Right ventricle myocardium inferior (tissue), 1 donor: ENCODE measurements at places on chromosomes 3 and 15.
A peak's percentile ranks its signal among the peaks of the same experiment; 100 is the strongest.

DNA sequence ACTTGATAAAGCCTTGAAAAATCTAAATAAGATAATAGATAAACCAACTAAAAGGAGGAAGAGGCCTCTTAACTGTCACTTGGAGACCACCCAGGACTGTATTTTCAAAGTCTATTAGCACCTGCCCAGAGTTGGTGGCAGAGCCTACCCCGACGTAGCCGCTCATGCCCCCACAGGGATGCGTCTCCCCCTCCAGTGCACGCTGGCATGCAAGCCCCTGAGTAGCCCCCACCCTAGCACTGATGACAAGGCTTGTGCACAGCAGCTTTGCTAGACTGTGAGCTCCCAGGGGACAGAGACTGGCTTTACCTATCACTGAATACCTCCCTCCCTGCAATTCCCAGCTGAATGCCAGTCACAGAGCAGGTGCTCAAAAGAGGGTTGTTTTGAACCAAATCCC lies 54.1 kb upstream of the HES1 start:
- no peak for DNase-seq

GRCh38 chr3:128532012-128532983 lies 39.3 kb upstream of the GATA2 start:
- no peak for DNase-seq

GRCh38 chr15:71238926-71239325 lies 123.7 kb downstream of the THSD4 start:
- DNase-seq = no peak

- no peak for DNase-seq
Observed at GRCh38 chr3:51385621-51386091, 565 bp downstream of the MANF start.

DNA sequence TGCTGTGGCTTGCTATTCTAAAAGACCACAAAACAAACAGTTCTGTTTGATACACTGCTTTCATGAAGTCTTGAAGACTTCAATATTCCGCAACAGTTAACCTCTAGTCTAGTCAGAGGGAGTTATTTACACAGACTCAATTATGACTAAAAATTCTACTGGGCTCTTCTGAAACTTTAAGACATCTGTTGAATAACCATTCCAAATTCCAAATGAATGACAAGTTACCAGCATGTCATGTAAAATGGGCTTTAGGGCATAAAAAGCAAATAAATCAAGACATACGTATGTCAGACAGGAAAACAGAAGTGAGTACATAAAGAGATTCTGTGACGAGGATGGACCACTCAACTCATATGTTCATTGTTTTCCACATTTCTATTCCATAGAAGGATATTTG lies 93.9 kb downstream of the PLOD2 start:
- no peak for DNase-seq

DNA sequence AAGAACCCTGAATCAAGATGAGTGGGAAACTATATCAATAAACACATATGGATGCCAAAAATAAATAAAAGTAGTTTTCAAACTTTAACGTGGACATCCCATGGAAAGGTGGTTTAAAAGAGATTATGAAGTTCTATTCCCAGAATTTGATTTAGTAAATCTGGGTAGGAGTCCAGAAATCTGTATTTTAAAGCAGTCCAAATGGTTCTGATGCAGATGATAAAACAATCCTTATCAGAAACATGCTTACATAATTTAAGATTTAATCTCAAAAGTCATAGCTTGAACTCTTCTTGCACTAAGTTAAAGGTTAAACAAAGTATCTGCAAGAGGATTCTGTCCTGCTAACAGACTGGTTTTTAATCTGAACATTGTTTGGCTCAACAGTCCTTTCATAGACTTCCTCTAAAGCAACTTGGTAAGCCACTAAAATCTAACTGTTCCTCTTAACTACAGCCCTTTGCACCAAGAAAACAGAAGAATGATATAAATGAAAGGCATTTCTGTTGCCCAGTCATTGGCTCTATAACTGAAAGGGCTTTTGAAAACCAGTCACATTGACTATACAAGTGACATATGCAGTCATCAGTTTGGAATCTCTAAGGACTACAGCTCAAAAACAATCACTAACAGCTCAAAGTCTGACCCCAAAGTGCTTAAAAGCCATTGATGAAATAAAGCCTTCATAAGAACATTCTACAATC lies 23.4 kb upstream of the MAP4 start:
- DNase-seq = no peak

GRCh38 chr3:43213631-43214030 lies 72.7 kb upstream of the SNRK start:
- no peak for DNase-seq

- no peak for DNase-seq
Observed at GRCh38 chr3:104731074-104731473, 635.6 kb upstream of the ALCAM start.

- no peak for DNase-seq
Observed at GRCh38 chr15:64024172-64025050, 21.9 kb downstream of the DAPK2 start.

- no peak for DNase-seq
Observed at GRCh38 chr15:89130201-89130600, 41.9 kb downstream of the ABHD2 start.

GRCh38 chr3:136901391-136901790 lies 39.4 kb downstream of the NCK1 start:
- DNase-seq = no peak

GRCh38 chr15:36880913-36881460 lies 219.4 kb downstream of the MEIS2 start:
- no peak for DNase-seq

DNA sequence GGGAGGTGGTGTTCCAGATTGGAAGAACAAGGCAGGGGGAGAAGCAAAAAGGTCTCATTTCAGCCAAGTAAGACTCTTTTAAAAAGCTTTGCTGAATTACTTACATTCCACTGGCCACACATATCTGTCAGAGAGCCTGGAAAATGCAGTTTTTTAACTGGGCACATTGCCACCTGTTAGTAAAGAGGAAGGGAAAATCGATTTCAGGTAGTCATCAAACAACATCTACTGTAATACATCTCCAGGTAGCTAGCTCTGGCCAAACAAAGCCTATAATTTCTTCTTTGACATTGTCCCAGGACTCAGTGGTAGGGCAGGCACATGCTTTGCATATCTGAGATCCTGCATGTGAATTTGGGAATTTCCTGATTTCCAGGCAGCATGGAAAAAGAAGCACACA lies 480.7 kb upstream of the SUCLG2 start:
- DNase-seq = no peak

DNA sequence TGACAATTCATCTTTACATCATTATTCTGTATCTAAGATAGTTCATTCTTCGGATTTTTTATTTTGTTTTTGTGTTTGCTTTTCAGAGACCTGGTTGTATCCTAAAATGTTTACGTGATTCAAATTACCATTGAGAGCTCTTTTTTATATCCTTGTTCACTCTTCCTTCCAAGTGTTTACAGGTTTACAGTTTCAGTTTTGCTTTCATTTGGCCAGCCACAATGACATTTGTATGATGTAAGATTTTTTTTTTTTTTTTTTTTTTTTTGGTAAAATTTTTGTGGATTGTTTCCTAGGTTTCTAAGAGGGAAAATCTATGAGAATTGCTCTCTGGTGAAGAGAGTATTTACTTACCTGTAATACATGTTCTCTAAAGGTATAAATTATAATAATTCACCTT lies 55.0 kb downstream of the SETD5 start:
- no peak for DNase-seq

- peak; percentile 44 for DNase-seq
Observed at GRCh38 chr3:10334042-10334441, 13.1 kb upstream of the SEC13 start.

DNA sequence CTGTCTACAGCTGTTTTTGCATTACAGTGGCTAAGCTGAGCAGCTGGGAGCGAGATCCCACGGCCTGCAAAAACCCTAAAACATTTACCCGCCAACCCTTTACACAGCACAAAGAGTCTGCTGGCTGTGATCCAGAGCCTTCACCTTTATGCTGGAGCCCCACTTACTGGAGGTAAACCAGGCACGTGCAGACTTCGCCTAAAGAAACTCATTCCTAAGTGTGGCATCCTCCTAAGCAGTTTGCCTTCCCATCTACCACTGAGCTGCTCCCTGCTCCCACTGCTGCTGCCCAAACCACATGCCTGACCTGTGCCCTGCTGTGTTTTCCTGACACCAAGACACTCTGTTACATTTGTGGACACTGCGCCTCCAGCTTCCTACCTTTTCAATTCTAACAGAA lies 53.0 kb downstream of the CHSY1 start:
- DNase-seq = no peak

- DNase-seq = no peak
Observed at GRCh38 chr3:184677344-184678316, 34.2 kb downstream of the MAGEF1 start.

- DNase-seq = no peak
Observed at GRCh38 chr3:122416966-122417365, 1.1 kb upstream of the WDR5B start.

- no peak for DNase-seq
Observed at GRCh38 chr3:8575364-8576104, 69.1 kb downstream of the SSUH2 start.

DNA sequence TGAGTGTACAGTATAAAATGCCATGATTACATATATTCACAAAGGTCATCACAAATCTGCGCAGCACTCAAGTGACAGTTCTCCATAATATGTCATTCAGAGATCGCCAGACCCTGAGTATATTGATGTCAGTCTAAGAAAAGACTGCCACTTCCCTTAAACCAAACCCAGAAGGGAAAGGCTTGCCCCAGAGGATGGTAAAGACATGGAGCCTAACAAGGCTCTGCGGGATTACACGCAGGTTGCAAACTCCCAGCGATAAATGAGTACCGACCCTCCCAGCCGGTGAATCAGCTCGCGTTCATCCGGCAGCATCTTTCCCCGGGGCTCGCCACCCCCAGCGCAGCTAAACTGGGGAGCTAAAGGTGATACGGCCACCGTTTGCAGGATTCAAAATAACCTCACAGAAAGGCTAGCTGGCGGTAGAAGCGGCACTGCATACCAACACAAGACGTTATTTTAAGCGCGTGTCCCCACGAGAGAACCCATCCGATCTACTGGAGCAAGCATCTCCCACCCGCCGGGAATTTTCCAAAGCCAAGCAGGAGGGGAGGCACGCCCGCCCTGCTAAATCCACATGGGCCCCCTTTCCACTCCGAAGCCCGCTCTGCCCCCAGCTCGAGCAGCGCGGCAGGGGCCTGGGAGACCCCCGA lies 643 bp downstream of the MYO5A start:
- no peak for DNase-seq

- DNase-seq = no peak
Observed at GRCh38 chr3:16122155-16122554, 52.3 kb upstream of the GALNT15 start.

GRCh38 chr3:139534992-139535879 lies 4.3 kb downstream of the RBP1 start:
- peak; percentile 84 for DNase-seq

DNA sequence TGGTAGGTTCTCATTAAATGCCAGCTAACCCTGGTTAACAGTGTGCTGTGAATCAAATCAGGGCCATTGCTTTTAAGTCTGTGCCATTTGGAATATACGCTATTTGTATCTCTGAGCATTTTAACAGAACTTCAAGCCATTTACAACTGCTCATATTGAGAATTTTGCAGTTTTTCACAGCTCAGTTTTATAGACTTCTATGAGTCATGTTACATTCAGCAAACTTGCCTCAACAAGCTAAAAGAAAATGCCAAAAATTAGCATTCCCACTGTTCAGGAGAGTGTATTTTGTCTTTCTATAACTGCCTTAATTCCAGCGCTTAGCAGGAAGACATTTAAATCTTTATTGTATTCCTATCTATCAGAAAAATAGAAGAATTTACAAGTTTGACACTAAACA lies 196.4 kb downstream of the GBE1 start:
- no peak for DNase-seq

DNA sequence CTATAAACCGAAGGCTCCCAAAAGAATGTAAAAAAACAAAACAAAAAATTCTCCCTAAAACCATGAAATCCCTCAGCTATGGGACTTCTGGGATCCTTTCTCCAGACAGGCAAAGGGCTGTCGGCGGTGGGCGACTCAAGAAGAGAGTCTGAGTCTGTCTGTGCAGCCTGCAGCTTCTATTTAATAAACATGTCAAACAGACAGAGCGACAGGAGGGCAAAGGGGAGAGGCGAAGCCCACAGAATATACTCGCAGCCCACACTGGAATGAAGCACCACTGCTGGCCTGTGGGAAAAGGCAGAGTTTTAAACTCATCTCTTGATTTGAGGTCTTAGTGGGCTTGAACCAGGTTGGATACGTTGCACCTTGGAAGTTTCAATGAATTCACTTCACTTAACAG lies 40.2 kb downstream of the ISL2 start:
- DNase-seq = no peak

GRCh38 chr15:25716414-25717126 lies 146.6 kb downstream of the ATP10A start:
- DNase-seq = no peak

DNA sequence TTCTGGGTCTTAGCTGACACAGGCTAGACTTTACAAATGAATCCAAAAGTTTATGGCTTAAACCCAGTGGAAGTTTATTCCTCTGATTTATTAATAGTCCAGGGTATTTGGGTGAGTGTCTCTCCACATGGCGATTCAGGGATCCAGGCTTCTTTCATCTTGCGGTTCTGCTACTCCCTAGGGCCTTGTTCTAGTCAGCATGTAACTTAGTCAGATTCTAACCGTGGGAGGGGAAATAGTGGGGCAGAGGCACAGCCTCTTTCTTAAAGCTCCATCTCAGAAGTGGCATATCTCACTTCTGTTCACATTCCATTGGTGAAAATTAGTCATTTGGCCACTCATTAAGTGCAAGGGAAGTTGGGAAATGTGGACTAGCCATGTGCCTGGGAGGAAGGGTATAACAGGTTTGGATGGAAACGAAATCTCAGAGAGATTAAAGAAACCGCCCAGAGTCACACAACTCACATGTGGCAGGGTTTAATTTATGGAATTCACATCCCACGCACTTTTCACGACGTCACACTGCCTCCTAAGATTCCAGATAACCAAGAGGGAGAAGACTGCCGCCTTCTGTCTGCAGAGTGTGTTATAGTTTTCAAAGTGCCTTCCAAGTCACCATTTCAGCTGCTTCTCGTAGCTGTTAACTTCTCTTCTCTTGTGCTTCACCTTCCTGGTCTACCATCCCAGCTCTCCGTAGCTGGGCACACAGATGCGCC lies 11.4 kb upstream of the RASGRF1 start:
- DNase-seq = no peak

GRCh38 chr15:52653431-52653964 lies 25.7 kb downstream of the ATOSA start:
- DNase-seq = no peak
